ENCODE measurements at places on chromosomes 3 and 15.

GRCh38 chr3:154818676-154819255, 261.4 kb upstream of the MME start:
- no peaks in the 10 kb centered on the region for H3K4me1 ChIP-seq
- H3K4me3 ChIP-seq, result no peak overlapping the region
- H3K36me3 ChIP-seq, result no peaks in the 10 kb centered on the region
- no peaks in the 10 kb centered on the region for H3K27me3 ChIP-seq
- H3K27ac ChIP-seq, result no peak overlapping the region

DNA sequence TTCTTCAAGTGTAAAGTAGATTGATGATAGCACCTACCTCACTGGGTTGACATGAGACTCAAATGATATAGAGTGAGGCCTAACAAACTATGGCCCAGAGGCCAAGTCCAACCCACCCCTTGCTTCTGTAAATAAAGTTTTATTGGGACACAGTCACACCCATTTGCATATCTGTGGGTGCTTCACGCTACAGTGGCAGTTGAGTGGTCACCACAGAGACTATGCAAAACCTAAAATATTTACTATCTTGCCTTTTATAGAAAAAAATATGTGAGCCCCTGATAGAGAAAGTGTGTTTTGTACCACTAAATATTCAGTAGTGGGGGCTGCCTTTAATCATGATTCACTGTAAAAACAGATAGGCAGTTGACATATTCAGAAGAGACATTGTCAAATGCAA, 38.0 kb downstream of the ACAN start:
- H3K27ac ChIP-seq, result no peak overlapping the region
- no peaks in the 10 kb centered on the region for H3K36me3 ChIP-seq
- no peak overlapping the region for H3K4me3 ChIP-seq

GRCh38 chr3:10518506-10519150, 13.2 kb upstream of the ATP2B2 start:
- H3K4me1 ChIP-seq, result no peaks in the 10 kb centered on the region
- no peak for DNase-seq
- no peak overlapping the region for H3K4me3 ChIP-seq
- H3K36me3 ChIP-seq, result no peaks in the 10 kb centered on the region

DNA sequence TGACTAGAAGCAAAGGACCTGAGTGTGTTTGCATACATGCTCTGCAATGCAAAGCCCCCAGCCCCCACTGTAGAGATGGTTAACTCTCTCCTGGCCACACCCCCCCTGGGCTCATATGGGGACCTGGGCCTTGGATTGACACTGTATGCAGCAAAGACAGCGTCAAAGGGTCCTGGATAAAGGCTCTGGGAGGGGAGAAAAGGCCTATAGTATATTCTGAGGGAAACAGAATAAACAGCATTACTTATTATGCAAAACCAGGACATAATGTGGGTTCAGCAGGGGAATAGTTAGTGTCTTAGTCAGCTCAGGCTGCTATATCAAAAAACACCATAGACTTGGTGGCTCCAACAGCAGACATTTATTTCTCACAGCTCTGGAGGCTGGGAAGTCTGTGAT, 158.7 kb downstream of the APBA2 start:
- H3K4me3 ChIP-seq, result no peak overlapping the region
- peaks cover 7% of the 10 kb centered on the region for H3K4me1 ChIP-seq
- no peak for DNase-seq
- H3K27ac ChIP-seq, result no peak overlapping the region

DNA sequence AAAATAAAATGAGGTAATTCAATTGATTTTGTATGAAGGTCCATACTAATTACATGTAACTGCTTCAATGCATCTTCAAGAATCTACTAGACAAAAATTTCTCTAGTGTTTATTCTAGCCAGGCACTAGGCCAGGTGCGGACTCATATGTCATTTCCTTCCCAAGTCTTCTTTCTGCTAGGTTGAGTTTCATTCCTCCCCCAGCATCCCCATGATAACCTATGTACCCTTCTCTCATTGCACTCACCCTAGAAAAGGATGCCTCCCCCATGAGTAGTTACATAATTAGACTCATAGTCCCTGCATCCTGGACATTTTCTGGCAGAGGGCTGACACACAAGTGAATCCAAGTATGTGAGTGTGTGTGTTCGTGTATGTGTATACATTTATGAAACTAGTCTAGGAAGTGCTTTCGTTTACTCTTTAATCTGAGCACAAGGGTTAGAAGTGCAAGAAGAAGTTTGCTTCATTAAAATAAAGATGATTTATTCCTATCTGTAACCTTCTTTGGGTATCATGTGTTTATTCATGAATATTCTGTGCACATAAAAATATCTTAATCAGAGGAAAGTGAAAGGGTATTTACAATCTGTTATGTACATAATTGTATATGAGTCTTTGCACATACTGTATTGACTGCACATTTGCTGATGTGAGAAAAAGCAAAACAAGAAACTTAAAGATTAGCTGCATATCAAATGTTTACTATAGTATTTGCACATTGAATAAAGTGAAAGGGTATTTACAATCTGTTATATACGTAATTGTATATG, 585.6 kb upstream of the ZNF717 start:
- no peak overlapping the region for H3K4me3 ChIP-seq
- no peak for DNase-seq
- no peak overlapping the region for H3K27ac ChIP-seq
- H3K27me3 ChIP-seq, result no peaks in the 10 kb centered on the region
- no peaks in the 10 kb centered on the region for H3K4me1 ChIP-seq

DNA sequence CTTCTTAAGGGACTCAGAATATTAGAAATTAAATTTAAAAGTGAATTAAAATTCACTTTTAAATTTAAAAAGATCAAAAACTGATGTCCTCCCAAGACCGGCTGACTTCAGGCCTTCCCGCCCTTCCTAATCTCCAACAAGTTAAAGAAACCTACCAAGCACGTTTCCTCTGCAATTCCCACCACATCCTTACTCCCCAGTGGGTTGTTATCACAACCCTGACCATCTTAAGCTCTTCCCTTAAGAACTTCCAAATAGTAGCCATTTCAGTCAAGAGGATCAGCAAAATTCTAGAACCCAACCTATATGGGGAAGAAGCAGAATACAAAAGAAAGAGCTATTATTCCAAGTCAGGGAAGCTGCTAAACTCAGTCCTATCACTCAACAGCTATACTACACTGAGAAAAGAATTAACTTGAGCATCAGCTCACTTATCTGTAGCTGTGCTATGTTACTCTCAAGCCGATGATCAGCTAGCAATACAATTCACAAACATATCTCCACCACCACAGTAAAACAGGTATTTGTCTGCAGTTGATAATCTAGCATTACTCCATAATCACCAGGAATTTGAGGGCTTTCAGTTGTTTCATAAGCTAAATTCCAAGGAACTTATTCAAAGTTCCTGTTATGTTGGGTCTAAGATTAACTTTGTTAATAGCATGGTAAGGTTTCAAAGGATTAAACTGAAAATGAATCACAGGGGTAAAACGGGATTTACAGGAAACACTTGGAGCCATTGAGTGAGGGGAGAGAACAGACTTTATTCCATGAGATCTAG, 14.3 kb downstream of the ABCC5 start:
- H3K36me3 ChIP-seq, result peaks cover 3% of the 10 kb centered on the region
- no peak overlapping the region for H3K4me3 ChIP-seq
- peaks cover 9% of the 10 kb centered on the region for H3K4me1 ChIP-seq
- no peaks in the 10 kb centered on the region for H3K27me3 ChIP-seq

GRCh38 chr3:139227165-139227564, 116.7 kb upstream of the MRPS22 start:
- H3K27ac ChIP-seq, result no peak overlapping the region
- H3K36me3 ChIP-seq, result no peaks in the 10 kb centered on the region
- H3K4me1 ChIP-seq, result peaks cover 1% of the 10 kb centered on the region
- no peak overlapping the region for H3K4me3 ChIP-seq
- H3K27me3 ChIP-seq, result peaks cover 3% of the 10 kb centered on the region

- H3K27ac ChIP-seq, result no peak overlapping the region
- no peak overlapping the region for H3K4me3 ChIP-seq
- no peaks in the 10 kb centered on the region for H3K4me1 ChIP-seq
- DNase-seq, result no peak
These were observed 83.6 kb downstream of the LSM3 start for GRCh38 chr3:14262212-14262611.

DNA sequence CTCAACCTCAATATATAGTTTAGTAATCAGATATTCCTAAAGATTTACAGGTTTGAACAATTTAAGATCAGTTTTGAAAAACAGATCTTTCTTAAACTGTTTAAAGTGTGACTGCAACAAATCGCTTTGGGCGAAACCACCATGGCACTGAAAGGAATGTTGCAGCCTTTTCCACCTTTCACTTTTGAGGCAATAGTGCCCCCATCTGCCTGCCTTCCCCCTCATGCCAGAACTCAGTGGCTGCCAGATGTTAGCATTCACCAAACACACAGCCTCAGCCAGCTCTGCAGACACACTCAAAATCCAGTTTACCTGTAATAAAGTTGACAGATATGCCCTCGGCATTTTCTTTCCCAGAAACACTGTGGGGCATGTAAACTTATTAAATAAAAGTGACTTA, 3.3 kb downstream of the LYSMD4 start:
- no peaks in the 10 kb centered on the region for H3K27me3 ChIP-seq
- H3K4me3 ChIP-seq, result no peak overlapping the region
- H3K4me1 ChIP-seq, result peaks cover 19% of the 10 kb centered on the region
- DNase-seq, result no peak

DNA sequence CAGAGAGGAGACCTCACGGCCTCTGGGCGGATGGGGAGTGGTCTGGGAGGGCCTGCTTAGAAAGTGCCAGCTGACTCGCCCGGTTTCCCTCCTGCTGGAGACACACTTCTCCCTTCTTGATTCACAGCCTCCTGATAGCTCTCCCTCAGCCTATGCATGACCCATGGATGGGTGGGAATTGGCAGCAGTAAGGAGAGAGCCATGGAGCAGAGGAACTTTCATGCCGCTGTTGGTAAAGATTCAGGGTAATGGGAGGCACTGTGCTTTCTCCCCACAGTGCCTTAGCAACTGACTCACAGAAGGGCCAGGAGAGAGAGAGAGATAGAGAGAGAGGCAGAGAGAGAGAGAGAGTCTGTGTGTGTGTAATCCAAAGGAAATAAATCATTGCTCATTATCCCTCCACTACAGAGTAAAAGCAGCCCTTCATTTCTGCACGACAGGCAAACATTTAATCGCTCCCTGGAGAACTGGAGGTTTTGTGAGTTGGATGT, 82.8 kb downstream of the SEMA5B start:
- H3K4me3 ChIP-seq, result no peak overlapping the region
- peaks cover 9% of the 10 kb centered on the region for H3K27me3 ChIP-seq
- no peak for DNase-seq
- H3K27ac ChIP-seq, result no peak overlapping the region

DNA sequence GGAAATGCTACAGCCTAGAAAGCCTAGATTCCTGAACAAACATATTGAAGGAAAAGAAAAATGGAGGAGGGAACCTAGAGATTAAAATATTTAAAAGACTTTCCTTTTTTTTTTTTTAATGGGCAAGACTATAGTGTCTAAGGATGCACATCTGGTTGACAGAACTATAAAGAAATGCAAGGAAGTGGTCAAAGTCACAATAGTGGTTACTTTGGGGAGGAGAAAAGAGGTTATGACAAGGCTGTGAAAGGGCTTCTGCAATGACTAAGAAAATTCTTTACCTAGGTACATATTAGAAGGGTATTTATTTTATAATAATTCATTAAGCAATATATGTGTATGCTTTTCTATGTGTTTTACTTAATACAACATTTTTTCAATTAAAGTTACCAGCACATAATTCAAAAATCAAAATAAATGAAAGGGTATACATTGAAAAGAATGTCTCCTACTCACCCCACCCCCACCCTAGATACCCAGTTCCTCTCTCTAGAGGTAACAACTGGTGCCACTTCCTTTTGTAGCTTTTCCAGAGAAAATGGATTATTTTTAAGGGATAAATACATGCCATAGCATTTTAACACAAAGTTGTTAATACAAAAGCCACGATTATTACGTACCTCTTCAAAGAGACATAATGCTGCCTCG, 70.1 kb downstream of the HERC1 start:
- H3K4me3 ChIP-seq, result peak overlapping the region; percentile 46
- H3K4me1 ChIP-seq, result peaks cover 39% of the 10 kb centered on the region
- peaks cover 12% of the 10 kb centered on the region for H3K36me3 ChIP-seq
- no peak for DNase-seq
- H3K27ac ChIP-seq, result peak overlapping the region; percentile 62

- H3K27ac ChIP-seq, result no peak overlapping the region
- H3K36me3 ChIP-seq, result no peaks in the 10 kb centered on the region
- H3K4me1 ChIP-seq, result peaks cover 2% of the 10 kb centered on the region
- H3K4me3 ChIP-seq, result no peak overlapping the region
These were observed 103.4 kb downstream of the IGF1R start for GRCh38 chr15:98751767-98752166.

DNA sequence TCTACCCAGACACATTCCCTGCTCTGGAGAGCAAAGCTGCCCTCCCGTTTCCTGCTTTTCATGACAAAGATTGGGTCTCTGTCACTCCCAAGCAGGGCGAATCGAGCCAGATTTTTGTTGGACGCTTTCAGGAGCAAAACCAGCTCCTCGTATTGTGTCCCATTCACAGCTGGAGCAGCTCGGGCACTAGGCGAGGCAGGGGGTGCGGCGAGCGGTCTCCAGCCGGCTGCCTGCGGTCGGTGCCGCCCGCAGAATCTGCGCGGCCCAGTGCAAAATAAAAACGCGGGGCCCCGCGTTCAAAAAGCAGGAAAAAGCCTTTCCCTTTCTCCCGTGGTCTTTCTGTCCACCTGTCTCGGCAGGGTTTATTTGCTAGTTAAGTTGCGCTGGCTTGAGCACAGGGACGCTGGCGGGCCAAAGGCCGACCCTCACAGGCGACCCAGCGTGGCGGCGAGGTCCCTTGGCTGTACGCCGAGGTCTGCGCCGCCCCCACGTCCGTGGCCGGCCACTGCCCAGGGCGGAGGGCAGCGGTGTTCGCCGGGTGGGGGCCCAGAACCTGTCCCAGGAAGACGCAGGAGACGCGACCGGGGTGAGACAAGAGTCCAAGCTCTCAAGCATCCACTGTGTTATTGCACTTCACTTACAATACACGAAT, 71.2 kb downstream of the CYP19A1 start:
- H3K4me1 ChIP-seq, result peaks cover 15% of the 10 kb centered on the region
- no peak overlapping the region for H3K27ac ChIP-seq
- H3K36me3 ChIP-seq, result no peaks in the 10 kb centered on the region
- no peak for DNase-seq

GRCh38 chr3:132784502-132785025, 62.4 kb upstream of the NPHP3 start:
- no peak overlapping the region for H3K4me3 ChIP-seq
- no peak overlapping the region for H3K27ac ChIP-seq
- H3K36me3 ChIP-seq, result no peaks in the 10 kb centered on the region
- peaks cover 13% of the 10 kb centered on the region for H3K27me3 ChIP-seq
- DNase-seq, result no peak

DNA sequence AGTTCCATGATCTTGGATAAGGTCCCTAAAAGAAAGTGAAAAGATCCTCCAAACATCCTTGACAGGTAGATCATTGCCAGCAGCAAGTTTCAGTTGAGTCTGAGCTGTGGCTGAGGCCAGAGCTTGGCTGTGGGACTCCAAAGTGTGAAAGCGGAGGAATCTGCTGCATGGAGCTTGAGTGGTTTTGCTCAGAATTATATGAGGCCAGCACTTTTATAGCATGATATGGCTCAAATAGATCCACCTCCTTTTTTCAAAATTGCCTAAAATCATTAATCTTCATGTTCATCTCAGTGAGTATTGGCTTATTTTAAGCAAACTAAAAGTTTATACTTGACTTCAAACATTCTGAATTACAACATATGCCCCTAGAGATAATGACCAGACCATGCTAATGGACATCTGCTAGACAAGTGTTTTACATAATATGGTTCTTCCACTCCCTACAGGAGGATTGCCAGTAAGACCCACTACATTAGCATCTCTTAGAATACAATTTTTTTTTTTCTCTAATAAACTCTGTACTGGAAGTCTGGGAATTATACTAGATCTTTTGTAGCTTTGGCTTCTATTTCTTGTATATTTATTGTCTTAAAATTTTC, 368.1 kb downstream of the ZPLD1 start:
- no peaks in the 10 kb centered on the region for H3K27me3 ChIP-seq
- no peak for DNase-seq
- no peaks in the 10 kb centered on the region for H3K36me3 ChIP-seq
- H3K4me1 ChIP-seq, result no peaks in the 10 kb centered on the region

Measured in T-helper 2 cell treated with Interferon-gamma antibody and Interleukin-4, amounts not matched to agents 5 μg/mL and 100 μg/mL, for 36 hours (primary cell).